ENCODE measurements at places on chromosomes 7 and 10.

DNA sequence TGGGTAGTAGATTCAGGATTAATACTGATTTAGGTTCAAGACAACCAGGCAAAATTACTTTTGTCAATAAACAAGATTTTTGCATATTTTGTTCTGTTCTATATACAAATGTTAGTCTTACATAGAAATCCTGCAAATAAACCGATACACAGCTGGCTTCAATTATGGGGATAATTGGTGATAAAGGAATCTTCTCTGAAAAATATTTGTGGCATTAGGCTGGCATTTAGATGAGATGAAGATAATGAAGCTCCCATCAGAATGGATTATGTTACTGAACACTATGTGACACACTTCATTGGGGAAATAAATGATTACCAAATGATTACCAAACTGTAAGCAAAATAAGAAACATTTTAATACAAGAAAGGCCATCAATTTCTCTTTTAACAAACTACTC lies 65.8 kb downstream of the NT5C2 start:
- no peak for DNase-seq

GRCh38 chr10:30353851-30354250 lies 4.8 kb upstream of the MTPAP start:
- no peak for DNase-seq

DNA sequence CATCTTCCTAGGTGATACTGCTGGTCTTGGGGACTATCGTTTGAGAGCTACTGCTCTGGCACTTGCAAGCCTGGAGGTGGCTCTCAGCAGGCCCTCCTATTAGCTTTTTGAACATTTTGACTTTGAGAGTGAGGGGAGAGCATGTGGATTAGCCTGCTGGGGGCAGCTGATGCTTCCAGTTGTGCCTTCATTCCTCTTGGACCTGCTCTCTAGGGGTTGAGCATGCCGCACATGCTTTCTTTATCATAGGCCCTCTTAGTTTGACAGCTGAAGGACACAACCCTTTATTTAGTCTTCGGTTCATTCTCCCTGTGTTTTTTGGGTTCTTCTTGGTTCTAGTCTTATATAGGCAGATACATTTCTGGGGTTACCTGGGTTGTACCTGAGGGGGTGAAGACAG lies 132.1 kb downstream of the GALNT17 start:
- DNase-seq: no peak

DNA sequence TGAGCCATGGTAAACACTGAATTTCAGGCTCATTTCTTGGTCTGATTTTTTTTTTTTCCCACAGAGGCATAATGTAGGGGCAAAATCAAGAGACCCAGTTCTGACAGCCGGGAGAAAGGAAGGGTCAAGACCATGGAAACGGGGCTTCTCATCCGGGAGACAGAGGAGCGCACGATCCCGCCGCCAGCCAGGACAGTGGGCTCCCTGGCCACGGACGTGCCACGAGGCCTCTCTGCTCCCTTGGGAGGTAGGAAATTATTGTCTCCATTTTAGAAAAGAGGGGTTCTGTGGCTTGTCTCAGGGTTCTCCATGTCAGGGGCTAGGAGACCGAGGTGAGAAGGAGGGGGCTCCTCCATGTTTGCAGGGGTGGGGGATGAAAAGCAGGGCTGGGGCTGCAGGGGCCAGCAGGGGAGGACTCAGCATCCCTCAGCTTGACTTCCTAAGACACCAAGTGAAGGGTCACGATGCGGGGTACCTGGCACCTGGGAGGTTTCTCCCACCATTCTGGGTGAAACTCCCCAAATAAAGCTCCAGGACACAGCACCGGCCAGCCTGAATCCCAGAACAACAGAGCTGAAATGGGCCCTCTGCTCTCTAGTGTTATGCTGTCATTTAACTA lies 37.6 kb downstream of the PPIF start:
- DNase-seq: no peak

DNA sequence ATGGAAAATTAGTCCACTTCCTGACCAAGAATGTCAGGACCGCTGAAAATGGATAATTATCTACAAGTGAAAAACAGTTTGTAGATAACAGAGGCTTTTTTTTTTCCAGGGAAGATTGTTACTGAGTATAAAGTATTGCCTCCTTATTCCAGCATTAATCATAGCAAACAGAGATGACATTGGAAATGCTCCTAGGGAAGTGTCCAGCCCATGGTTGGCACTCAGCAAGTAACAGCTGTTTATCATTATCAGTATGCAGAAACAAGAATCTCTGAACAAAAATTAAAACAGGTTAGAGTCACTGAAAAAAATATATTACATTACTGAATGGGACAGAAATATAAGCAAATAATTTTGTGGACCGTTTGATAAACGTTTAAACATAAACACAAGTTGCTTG lies 14.6 kb downstream of the FGL2 start:
- no peak for DNase-seq

- no peak for DNase-seq
Observed at GRCh38 chr10:77007834-77008233, 629.8 kb downstream of the KCNMA1 start.

DNA sequence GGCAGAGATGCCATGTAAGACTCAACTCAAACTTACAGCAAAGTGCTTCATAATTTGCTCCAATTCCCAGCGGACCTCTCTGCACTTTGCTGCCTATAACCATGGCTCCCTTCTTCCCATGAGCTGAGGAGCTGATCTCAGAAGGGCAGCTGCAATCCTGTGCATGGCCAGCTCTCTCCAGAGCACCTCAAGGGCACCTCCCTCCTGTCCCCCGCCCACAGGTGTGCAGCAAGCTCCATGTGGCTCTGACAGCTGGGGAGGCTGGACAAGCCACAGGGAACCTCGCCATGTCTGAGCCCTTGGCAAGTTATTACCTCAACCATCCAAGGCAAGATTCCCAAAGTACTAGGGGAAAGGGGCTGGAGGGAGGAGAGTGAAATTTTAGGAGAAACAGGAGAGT lies 61.1 kb upstream of the DDC start:
- DNase-seq: no peak

DNA sequence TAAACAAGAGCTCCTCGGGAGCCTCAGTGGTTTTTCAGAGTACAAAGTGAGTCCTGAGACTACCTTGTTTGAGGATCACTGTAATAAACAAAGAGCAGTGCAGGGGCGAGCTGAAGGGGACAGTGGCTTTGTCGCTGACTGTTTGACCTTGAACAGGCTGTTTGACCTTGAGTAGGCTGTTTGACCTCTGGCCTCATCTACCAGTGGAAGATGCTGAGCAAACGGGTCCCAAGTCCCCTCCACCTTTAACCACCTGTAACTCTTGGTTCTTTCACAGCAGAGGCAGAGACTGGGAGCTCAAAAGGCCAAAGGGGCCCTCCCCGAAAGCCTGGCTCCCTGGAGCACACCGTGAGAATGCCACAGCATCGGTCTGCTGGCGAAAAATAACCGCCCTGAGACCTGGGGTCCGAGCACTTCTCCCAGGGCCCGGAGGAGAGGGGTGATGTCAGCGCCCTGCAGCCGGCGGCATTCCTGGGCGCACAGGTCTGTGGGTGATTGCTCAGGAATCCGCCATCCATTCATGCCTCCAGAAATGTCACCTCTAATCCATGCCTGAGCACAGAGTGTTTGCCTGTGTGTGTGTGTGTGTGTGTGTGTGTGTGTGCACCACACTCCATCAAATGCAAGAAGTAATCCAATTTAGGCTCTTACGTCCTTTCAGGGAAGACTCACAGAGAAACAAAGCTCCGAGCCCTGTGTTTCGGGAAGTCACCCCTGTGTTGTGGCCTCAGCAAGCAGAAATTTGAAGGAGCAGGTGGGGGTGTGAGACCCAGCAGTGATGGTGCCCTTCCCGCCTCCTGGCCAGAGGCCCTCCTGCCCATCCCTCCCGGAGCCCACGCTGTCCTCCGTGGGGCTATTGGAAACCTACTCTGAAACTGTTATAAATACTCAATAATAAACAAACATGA lies 66.5 kb downstream of the ASB13 start:
- no peak for DNase-seq

DNA sequence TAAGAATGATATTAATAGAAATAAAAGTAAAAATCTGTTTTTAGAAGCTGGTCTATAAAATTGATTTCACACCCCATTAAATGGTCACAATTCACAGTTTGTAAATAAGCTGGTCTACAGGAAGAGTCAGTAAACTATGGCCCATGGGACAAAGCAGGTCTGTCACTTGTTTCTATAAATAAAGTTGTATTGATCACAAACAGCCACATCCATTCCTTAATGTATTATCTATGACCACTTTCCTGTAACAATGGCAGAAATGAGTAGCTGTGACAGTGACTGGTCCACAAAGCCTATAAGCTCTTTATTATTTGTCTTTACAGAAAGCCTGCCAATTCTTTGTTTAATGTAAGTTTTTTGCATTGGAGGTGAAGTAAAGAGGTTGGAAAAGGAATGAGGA lies 114.5 kb downstream of the SEMA3E start:
- no peak for DNase-seq

GRCh38 chr7:128886391-128887168 lies 23.9 kb downstream of the ATP6V1F start:
- DNase-seq: no peak

GRCh38 chr7:82172017-82172416 lies 271.6 kb downstream of the CACNA2D1 start:
- DNase-seq: no peak

GRCh38 chr10:98417973-98418664 lies 3.1 kb upstream of the PYROXD2 start:
- DNase-seq: no peak
